ENCODE measurements at places on chromosomes 2 and 18.

GRCh38 chr2:153912798-153913396, 41.2 kb downstream of the GALNT13 start:
- DNase-seq: no peak

GRCh38 chr18:33928231-33928630, 296.5 kb downstream of the NOL4 start:
- no peak for DNase-seq

DNA sequence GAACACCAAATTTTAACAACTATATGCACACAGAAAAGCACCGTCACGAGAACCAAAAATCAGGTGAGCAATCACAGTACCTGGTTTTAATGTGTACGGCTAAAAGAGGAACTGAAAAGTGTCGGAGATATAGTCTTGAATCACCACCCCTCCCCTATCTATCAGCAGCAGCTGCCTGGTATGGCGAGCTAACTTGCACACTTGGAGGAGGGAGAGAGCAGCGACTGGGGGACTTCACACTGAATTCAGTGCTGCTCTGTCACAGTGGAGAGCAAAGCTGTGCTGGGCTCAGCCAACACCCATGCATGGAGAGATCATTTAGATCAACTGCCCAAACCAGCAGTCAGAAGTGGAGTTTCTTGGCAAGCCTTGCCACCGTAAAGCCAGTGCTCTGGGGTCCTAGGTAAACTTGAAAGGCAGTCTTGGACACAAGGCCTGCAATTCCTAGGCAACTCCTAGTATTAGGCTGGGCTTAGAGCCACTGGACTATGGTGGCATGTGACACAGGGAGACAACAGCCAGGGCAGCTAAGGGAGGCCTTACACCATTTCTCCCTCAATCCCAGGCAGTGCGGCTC, 89.2 kb upstream of the CD226 start:
- no peak for DNase-seq

- DNase-seq: no peak
Observed at GRCh38 chr2:119837759-119838158, 78.0 kb downstream of the PTPN4 start.

DNA sequence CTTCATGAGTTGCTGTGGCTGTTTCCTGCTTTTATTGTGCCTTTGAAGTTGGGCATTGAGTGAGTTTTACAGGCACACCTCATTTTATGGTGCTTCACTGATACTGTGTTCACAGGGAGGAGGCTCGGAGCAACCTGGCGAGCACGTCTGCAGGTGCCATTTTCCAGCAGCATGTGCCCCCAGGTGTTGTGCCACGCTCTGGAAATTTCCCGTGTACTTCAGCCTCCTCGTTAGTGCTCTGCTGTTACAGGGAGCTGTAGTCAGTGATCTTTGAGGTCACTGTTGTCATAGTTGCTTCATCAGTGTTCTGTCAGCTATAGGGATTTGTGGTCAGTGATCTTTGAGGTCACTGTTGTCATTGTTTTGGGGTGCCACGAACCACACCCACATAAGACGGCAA, 20.1 kb downstream of the CTDP1 start:
- DNase-seq: no peak

DNA sequence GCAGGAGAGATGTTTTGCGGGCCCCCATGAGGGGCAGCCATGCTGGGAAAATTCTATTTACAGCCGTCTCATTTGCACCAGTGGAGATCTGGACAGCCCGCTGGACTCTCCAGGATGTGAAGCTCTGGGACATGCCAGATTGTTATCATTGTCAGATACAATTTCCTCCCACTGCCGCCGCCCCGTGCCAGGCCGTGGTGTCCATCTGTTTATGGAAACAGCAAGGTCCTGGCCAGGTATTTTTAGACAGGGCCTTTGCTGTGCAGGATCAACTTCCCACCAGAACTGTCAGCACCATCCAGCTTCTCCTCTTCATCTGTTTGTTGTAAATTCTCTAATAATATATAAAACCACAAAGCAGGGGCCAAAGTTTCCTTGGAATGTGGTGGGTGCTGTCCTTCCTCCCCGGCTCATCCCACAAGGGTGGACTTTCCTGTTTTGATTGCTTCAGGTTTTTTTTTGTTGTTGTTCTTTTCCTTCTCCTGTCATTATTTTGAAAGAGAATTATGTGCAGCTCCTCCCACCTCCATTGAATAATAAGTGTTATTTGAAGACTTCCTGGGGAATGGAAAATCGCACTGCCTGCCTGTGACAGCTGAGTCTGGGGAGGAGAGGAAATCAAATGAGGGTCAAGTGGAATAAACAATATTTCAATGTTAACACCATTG, 398.1 kb downstream of the TNS1 start:
- DNase-seq: no peak

DNA sequence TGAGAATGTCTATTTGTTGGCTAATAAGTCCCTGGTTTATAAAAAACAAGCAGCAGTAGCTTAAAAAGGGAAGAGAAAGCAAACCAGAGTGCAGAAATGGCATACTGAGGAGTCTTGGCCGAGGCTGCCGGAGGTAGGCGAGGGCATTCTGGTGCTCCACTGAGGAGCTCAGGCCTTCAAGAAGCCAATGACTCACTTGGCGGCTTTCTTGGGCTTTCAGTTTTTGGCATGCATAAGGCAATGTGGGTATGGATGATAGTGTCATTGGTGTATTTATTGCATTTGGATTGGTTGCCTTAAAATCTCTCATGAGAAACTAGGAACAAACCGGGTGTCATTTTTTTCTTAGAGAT, 119.6 kb upstream of the ARL5A start:
- DNase-seq: no peak

- DNase-seq: peak; percentile 80
Observed at GRCh38 chr2:135004005-135004746, 43.1 kb downstream of the MAP3K19 start.

DNA sequence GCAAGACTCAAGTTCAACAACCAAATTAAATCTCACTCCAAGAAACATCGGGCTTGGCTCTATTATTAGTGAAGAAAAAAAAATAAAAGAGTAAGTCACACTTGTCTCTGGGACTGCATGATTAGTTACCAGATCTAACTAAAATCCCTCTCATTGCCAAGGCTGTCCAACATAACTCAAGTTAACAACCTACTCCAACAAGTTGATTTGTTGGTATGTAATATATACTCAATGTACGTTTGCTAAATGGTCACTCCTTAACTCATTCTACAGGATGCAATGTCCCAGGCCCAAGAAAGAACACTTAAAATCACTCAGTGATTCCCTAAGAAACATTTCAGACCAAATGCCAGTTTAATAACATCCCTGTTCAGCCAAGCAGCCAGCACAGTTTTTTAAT, 95.1 kb downstream of the DYM start:
- no peak for DNase-seq

DNA sequence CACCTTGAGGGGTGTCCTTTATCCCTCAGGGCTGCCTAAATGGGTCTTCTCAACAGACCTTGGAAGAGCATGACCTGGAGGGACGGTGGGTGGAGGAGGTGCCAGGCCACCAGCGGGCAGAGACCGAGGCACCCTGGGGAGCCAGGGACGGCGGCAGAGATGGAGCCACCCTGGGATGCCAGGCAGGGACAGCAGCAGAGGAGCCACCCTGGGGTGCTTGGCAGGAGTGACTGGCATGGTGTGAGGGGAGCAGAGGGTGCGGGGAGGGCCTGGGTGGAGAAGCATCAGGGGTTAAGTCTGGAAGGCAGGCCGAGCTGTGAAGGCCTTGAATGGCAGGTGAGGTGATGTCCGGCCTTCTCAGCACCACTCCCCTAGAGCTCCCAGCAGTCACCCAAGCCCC, 56.1 kb downstream of the CIB4 start:
- no peak for DNase-seq

DNA sequence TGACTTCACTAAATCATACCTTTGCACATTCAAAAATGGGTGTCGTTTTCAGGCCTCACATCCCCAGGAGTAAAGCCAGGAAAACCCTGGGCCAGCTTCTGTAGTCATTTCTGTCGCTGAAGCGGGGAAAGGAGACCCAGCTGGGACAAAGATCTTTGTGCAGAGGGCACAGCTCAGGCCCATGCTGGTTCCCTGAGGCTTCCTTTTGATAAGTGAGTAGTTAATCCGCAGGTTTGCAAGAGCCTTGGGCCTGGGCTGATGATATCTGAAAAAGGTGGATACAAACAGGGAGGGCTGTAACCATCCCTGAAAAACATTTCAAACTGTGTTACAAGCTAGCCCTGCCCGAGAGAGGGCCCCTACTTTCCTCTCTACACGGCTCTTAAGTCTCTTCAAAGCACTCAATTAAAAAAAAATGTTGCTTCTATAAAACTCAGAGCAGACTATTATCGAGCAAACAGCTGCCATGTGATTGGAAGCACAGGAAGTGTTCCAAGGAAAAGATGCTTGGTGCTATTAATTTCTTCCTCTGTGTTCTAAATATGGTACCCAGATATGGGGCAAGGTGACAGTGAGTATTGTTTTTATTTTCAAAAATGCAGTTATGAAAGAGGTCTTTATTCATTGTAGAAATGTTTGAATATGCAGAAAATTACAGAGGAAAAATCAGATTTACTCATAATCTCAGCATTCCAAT, 117.2 kb downstream of the LNPK start:
- no peak for DNase-seq

DNA sequence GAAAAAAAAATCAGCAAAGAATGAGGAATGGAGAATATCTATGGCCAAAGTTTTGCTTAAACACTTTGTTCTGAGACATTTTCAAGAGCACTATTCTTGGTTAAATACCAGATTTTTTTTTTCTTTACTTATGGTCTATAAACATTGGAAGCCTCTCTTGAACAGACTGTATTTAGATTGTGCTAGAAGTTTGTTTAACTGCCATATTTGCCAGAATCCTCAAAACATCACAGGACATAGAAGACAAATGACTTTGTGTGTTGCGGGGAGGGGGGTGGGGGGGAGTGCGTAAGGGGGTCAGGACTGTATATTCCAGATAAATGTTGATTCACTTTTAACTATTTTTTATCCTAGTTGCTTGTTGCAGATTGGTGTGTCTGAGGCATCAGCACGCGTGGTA, 262.0 kb downstream of the MEIS1 start:
- no peak for DNase-seq

- no peak for DNase-seq
Observed at GRCh38 chr2:169775765-169776164, 22.9 kb upstream of the SSB start.

DNA sequence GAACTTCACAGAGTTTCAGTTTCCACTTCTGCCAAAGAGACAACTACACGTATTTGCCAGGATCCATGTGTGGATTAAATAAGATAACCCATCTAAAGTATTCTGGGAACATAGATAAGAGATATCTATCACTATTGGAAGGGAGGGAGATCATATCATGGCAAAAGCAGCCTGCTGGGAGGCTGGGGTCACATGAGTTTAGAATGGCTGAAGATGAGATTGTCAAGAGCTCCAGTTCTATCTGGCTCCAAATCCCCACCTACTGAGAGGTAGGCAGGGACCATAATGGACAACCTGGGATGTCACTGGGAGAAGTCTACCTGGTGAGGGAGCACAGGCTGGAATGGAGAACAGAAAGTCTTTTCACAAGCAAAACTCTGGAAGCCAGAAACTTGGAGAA, 192.6 kb upstream of the ST6GAL2 start:
- DNase-seq: no peak

DNA sequence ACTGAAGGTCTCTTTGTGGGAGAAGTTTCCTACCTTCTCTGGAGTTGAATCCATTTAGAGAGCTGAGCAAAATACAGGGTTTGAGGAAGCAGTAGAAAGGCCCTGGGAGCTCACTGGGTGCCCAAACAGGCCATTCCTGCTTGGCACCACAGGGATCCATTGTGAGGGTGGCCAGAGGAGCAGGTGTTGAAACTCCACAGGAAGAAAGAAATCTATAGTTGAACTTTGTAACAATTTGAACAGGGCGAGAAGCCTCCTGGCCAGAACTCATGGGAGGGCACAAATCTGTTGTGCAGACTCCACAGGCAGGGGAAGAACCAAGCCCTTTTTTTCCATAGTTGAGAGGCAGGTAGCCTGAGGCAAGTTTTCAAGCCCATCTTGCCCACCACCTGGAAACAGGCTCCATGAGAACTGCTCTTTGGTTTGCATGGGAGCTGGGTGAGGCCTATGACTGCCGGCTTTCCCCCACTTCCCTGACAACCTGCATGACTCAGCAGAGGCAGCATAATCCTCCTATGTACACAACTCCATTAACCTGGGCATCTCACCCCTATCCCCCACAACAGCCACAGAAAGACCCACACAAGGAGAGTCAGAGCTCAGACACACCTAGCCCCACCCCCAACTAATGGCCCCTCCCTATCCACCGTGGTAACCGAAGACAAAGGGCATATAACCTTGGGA, 1053.0 kb downstream of the TSN start:
- no peak for DNase-seq

- DNase-seq: no peak
Observed at GRCh38 chr2:69943843-69944525, 17.4 kb downstream of the ASPRV1 start.

GRCh38 chr2:136363470-136363869, 245.5 kb upstream of the CXCR4 start:
- DNase-seq: no peak

- no peak for DNase-seq
Observed at GRCh38 chr2:109437325-109438090, 176.3 kb downstream of the SEPTIN10 start.

DNA sequence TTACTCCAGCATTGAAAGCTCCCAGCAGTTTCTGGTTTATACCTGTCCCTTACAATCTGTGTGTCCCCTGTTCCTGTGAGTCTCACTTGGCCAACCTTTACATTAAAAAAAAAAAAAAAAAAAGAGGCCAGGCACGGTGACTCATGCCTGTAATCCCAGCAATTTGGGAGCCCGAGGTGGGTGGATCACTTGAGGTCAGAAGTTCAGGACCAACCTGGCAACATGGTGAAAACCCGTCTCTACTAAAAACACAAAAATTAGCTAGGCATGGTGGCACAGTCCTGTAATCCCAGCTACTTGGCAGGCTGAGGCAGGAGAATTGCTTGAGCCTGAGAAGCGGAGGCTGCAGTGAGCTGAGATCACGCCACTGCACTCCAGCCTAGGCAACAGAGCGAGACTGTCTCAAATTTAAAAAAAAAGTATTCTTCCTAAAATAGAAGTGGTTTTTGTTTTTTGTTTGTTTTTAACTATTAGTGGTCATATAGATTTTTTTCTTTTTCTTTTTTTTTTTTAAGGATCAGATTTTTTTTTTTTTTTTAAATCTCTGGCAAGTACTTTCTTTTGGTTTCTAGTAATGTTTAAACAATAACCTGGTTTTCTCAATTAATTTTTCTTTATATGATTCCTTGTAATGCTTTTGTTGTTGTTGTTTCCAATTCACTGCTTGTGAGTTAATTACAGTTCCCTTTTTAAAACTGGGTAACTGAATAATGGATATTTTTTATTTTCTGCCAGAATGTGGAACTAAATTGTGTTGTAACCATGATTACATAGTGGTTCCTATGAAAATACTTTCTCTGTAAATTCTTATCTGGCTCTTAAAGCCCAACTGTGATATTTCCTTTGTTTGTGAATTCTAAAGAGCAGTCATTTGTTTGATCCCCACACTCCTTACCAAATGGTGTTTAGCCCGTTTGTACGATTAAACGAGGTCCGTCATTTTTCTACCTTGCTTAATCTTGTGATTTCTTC, 116.8 kb downstream of the CTAGE1 start:
- no peak for DNase-seq

GRCh38 chr2:176157499-176158185, 535 bp downstream of the HOXD3 start:
- DNase-seq: no peak

Data from type B pancreatic cell (in vitro differentiated cells).